Activated gamma-delta T cell (primary cell): ENCODE measurements at places on chromosomes 3 and 15.

GRCh38 chr3:45345846-45346580 is 42.4 kb upstream of the LARS2 start:
- DNase-seq: no peak

GRCh38 chr3:65734792-65735191 is 303.9 kb downstream of the MAGI1 start:
- no peak for DNase-seq

GRCh38 chr3:158679547-158680000 is 7.1 kb upstream of the LXN start:
- DNase-seq: no peak

DNA sequence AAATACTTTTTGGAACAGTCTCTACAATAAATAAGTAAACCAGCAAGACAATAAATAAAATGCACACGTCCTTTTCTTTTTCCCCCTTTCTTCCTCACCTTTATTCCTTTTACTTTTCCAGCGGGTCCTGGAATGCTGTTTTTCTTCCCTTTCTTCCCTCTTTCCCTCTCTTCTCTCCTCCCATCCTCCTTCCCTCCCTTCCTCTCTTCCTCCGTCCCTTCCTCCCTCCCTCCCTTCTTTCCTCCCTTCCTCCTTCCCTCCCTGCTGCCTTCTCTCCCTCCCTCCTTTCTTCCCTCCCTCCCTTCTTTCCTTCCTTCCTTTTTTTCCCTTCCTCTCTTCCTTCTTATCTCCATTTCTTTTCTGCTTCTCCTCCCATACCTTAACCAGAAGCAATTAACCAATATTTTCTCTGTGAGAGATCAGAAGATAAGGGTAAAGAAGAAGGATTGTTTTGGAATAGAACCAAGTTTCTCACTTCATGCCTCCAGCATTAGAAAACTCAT is 3.3 kb upstream of the IL17RE start:
- no peak for DNase-seq

GRCh38 chr3:132210476-132211346 is 106.5 kb upstream of the ACP3 start:
- DNase-seq: no peak

- DNase-seq: no peak
Observed at GRCh38 chr15:38042707-38043445, 108.4 kb downstream of the TMCO5A start.

DNA sequence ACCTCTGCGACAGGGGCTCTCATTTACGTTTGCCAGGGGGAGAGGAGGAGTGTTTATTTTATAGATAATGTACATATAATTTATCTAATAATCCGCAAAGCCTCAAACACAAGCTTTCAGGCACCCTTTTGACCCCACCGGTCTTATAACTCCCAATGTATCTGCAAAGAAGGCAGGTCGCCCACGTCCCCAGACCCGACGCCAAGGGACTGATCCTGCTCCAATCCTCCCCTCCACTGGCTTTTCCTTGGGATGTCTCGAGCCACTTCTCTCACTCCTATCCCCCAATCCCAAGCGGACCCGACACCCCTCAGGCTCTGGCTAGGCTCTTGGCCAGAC is 452 bp downstream of the DCP1A start:
- no peak for DNase-seq

- DNase-seq: no peak
Observed at GRCh38 chr3:10473581-10474274, 31.7 kb downstream of the ATP2B2 start.

GRCh38 chr3:69236812-69237707 is 114.7 kb upstream of the LMOD3 start:
- DNase-seq: no peak

DNA sequence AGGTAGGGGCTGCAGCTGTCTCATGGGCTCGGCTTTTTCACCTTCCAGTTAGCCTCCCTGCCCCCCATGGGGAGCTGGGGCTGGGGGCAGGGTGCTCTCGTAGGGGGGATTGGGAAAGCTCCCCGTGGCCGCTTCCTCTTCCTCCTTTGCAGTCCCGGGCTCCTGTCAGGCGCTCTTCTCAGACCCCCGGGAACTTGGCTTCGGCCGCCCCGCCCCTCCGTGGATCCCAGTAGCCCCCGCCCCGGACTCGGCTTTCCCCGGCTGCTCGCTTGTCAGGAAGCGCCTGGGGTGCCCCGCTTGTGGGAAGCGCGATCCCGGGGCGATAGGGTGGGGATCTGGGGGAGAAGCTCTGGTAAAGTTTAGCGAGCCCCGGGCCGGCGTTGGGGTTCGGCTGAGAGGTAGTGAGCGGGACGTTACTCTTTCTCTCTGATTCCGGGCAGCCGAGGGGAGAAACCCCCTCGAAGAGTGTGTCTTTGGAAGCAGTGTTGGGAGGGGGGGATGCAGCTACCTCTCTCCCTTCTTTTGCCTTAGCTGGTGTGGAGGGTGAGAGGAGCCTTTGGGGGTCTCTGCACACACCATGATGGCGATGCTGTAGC is 611 bp downstream of the PIAS1 start:
- DNase-seq: peak; percentile 26

DNA sequence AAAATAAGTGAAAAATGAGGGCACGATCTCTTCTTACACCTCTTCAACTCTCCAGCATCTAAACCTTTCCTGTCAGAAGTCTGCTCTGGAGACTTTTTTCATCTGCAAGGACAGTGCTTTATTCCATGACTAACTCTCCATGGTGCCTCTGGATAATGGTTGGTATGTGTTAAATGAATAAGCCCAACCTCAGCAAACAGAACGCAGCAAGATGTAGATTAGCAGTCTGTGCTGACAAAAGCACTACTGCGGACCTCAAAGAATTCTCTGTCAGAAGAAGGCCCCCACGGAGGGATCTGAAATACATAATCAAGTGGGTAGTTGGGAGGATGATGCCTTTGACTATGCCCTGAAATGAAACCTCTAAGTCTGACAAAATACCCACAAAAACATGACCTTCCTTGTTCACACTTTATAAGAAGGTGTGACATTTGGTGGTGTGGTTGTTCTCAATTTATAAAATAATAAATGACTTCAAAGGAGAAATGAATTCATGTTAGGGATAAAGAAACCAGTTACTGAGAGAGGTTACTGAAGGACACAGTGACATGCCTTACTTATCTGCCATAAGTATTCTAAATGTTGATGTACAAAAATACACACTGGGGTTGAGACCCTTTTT is 43.2 kb upstream of the ADCY5 start:
- DNase-seq: no peak

DNA sequence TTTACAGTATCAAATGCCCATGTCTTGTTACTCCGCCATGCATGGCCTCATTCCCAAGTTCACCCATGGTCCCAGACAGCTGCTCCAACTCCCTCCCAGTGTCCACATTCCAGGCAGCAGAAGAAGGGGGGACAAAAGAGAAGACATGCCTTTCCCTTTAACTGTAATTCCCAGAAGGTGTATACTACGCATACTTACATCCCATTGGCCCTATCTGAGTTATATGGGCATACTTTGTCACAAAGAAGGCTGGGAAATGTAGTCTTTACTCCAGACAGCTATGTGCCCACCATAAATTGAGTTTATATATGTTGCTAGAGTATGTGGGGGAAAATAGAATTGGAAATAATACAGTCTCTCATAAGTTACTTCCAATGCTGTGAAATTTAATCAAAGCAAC is 70.5 kb downstream of the ERC2 start:
- no peak for DNase-seq

DNA sequence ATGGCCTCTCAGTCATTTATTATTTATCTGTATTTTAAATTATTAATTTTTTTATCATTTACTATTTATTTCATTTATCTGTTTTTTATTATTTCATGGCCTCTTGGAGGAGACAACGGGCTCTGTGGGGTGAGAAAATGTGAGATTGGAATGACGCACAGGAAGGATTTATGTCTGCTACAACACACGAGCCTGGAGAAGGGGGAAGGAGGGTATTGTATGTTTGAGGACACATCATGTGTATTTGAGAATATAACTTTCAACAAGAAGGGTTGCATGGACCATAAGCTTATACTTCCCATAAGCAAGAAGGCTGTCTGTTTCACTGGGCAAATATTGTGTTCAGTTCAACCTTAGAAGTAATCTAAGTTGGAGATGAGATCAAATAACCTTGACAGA is 31.7 kb downstream of the LSM3 start:
- no peak for DNase-seq

GRCh38 chr15:81024936-81025335 is 24.2 kb downstream of the TLNRD1 start:
- DNase-seq: no peak

DNA sequence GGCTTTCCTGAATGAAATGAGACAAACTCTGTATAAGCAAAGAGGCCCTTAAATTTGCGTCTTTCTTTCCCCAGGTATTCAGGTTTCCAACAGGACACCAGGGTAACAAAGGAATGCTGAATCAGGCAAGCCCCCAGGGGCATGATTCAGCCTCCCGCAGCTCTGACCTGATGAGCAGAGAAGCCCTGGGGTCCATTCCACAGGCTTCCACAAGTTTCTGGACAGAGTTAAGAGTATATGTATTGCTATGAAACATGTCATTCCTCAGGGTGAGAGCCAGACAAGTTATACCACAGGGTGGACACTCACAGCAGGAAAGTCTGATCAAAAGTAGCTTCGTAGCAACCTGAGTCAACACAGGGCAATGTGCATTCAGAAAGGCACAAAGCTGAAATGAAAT is 68.1 kb upstream of the CTNNB1 start:
- DNase-seq: no peak

GRCh38 chr3:141392416-141392815 is 24.1 kb downstream of the ZBTB38 start:
- no peak for DNase-seq

DNA sequence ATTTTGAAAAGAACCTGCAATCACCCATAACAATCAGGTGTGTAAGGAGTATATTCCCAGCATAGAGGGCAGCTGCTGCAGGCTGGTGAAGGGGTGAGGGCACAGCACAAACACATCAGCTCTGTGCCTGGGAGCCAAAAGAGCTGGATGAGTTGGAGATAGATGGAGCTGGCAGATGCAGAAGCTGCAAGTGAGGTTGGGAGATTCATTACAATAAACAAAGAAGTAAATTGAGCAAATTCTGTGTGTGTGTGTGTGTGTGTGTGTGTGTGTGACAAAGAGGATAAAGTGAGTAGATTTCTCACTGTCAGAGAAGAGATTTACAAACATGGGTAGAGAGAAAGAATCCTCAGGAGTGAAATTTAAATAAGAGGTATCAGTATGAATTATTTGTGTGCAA is 994.7 kb downstream of the EPHA3 start:
- no peak for DNase-seq

DNA sequence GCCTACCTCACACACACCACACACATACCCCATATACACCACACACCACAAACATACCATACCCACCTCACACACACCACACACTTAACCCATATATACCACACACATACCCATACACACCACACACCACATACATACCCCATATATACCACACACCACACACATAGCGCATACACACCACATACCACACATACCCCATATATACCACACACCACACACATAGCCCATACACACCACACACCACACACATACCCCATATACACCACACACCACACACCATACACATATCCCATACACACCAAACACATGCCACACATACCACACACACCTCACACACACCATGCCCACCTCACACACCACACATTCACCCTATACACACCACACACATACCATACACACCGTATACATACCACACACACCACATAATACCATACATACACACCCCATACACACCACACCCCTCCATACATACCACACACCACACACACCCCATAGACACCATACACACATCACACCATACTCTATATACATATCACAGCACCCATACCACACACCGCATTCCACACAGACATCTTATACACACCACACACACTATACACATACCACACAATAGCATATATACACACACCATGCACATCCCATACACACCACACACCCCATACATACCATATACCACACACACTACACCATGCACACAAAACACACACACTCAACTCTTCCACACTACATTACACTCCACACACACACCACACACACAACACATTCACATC is 29.5 kb downstream of the APBA2 start:
- DNase-seq: no peak

DNA sequence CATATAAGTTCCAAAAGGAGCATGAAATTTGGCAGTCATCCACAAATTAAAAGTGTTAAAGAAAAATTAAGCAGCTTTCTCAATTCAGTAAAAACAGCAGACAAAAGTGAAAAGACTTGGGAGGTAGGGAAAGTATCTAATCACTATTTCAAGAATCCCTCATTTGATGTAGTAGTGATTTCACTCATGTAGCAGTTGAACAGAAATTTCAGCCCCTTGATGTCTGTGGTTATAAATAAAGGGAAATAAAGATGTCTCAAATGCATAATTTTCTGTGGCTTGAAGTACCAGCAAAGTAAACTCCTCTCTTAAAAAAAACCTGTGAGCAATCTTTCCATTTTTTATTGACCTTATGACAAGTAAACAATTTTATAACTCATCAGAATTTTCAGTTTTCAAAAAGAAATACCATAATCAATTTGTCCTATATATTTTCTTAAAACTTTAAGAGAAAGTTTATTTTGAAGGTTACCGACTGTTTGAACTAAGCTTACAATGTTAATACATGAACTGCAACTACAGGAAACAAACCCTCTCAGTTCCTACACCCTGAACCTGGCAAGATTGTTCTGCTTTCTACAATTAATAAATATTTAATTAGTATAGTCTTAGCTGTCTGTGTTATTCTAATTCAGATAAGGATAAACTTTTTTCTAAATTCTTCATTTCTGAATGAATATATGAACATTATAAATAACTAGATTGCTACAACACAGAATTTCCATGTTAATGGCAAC is 94.2 kb downstream of the CBLB start:
- no peak for DNase-seq

DNA sequence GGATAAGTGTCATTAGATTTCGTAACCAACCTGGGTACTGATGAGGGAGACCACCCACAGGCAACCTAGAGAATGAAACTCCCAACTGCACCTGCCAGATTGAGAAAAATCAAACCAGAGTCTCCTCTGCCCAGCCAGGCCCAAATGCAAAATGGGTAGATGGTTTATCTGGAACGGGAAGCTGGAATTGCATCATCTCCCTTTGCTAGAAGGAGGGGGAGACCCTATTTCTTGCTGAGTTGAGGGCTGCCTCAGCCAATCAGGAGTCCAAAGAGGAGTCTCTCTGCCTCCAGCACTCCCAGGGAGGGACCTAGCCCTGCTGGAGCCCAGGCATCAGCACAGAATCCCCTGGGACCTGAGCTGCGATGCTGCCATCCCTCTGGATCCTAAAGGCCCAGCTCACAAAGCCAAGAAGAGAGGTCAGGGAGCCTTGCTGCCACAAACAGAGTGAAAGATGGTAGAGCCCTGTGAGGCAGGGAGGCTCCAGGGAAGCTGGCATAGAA is 8.1 kb downstream of the RMDN3 start:
- no peak for DNase-seq
